ENCODE measurements at places on chromosomes 5 and 9.

DNA sequence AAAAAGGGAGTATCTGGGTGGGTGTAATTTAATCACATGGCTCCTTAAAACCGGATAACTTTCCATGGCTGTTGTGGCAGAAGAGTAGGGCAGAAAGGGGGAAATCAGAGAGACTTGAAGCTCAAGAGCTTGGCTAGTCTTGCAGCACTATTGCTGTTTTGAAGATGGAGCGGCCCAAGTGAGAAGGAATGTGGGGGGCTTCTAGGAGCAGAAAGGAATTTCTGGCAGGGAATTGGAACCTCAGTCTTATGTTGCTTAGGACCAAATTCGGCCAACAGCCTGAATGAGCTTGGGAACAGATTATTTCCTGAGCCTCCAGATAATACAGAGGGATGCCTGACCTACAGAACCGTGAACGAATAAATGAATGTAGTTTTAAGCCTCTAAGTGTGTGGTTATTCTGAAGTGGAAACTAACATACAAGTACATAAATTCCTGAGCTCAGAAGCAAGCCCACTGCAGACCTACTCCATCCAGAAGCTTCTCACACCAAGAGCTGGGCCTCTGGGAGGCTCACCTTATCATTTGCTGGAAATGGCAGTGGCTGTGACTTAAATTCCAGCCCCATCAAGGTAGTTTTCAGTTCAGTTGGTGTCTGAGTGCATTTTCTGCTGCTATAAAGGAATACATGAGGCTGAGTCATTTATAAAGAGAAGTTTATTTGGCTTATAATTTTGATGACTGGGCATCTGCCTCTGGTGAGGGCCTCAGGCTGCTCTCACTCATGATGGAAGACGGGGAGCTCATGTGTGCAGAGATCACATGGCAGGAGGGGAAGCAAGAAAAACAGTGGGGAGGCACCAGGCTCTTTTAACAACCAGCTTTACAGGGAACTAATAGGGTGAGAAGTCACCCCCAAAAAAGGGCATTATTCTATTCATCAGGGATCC is 15.3 kb upstream of the TMEM174 start:
- no peak for DNase-seq

DNA sequence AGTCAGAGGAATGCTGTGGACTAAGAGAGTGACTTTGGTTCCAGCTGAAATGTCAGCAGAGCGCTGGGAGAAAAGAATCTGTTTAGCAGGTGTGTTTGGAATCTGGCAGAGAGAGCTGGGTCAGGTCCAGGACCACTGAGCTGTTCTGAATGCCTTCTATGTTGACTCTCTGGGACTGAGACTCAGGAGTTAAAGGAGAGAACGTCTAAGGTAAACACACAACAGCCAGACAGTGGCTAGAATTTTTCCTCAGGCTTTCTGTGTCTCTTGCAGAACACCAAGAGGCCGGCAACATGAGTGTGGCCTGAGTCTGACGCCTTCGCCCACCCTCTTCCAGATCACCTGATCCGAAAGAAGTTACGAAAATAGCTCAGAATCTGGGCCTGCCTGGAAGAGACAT is 107.2 kb upstream of the ZNF462 start:
- no peak for DNase-seq

- DNase-seq: no peak
Measured at GRCh38 chr9:72805238-72805637, 147.6 kb downstream of the ALDH1A1 start.

- no peak for DNase-seq
Measured at GRCh38 chr9:21607576-21607975, 125.5 kb upstream of the IFNE start.

GRCh38 chr9:117734523-117735314 is 30.5 kb downstream of the TLR4 start:
- no peak for DNase-seq

DNA sequence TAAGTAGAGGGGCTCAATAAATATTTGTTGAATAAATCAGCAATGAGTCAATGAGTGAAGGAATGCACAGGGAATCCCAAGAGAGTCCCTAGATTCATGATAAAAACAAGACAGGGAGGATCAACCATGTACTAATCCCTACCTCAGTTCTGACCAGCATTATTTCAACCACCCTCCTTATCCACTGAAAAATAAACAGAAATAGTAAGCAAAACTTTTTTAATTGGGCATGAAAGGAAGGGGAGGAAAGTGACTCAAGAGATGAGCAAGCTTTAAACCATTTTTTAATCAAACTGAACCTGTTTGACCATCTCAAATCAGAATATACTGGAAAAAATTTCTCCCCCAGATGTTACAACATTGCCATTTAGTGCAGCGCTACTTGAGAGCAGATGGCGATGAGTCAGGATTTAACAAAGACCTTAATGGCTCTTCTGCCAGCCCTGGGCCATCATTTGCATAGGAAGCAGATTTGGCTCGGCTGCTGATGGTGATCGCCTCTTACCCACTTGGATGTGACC is 194.8 kb upstream of the SLC30A5 start:
- DNase-seq: no peak

DNA sequence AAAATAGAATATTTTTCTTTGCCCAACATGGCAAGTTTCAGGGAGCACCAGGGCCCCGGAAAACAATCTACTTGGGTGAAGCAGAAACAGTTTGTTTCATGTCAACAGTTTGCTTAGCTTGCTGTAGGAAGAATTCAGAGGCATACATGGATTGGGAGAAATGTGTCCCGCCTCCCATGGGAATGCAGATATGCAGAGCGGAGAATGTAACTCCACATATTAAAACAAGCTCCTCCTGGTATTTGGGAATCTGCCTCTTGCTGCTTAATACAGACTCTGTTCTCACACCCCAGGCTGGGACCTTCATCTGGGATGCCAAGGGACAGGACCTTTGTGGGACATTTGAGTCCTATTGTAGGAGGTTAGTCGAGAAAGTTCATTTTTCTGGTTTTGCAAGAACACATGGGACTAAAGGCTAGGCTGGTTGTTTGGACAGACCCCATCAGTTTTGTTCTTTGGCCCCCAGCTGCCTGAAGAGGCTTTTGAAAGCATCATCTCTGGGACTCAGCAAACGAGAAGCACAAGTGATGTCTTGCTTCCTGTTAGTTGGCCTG is 220.5 kb upstream of the ADRA1B start:
- DNase-seq: no peak

DNA sequence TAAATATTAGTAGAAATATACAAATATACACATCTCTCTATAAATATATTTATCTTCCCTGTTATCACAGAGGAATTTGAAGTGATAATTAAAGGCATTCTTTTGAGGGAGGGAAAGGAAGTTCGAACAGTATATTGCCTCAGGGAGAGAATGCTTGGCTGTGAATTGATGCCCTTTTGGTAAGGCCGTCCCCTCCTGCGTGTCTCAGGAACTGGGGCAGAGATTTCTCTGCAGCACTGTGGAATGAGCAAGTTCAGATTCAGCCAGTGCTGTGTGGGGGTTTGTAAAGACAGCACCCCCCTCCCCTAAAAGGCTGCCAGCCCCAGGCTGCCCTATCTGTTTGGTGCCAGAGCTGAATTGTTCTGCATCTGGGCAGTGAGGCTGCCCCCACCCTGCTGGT is 42.0 kb downstream of the UBE2QL1 start:
- DNase-seq: no peak

Data from activated CD4-positive, alpha-beta T cell treated with anti-CD3 and anti-CD28 coated beads, Interleukin-2, Interleukin-4, amounts not matched to agents 100 ng/mL and 50 ng/mL, durations not matched to agents 16 hours and 8 hours (primary cell).